ENCODE measurements at places on chromosomes 3 and 15. TPM values are rescaled to one million over a fixed set of nuclear protein-coding genes. Genes with fewer than 3 reads are reported as not detected.

C2CD4A gene
- total RNA-seq, result 0.28 TPM

GRCh38 chr3:121063628-121064027 is 155.6 kb downstream of the STXBP5L start:
- DNase-seq, result no peak

DNA sequence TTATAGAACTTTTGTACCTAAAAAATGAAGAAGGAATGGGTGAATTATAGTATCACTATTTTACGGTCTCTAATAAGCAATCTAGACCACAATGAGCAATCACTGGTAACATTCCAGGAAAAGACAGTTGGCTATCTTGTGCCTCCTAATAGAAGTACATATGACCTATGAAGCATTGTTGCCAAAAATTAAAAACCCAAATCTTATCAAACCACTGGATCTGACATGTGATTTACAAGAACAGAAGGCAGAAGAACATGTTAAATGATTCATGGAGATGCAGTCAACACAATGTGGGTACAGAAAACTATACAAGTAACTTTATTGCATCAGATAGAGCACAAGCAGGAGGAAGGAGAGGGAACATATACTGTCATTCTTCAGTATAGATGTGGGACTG is 14.5 kb upstream of the HYKK start:
- no peak for DNase-seq

GOLGA6L10 gene
- total RNA-seq, result 3.6 TPM

CDC25A gene
- 6.9 TPM for total RNA-seq

RTP2 gene
- total RNA-seq, result not detected

DNA sequence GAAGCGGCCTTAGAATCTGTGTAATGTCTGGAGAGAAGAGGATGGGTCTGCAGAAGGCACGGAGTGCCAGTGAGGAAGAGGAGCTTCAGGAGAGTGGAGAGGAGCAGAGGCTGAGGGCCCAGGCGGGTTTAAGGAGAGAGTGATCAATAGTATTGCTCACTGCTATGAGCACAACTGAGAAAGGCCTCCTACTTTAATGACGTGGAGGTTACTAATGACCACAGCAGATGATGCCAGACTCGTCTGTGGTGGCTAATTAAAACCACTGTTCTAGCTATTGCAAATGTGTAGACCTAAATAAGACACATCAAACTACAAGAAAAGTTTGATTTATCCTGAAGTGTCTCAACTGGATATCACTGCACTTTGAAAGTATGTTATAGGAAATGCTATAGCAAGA is 33.2 kb downstream of the MTMR10 start:
- DNase-seq, result no peak

- no peak for DNase-seq
Measured at GRCh38 chr15:83846847-83847246, 192.9 kb downstream of the ADAMTSL3 start.

ALPK3 gene
- total RNA-seq, result 15.3 TPM

LRTM1 gene
- not detected for total RNA-seq

DNA sequence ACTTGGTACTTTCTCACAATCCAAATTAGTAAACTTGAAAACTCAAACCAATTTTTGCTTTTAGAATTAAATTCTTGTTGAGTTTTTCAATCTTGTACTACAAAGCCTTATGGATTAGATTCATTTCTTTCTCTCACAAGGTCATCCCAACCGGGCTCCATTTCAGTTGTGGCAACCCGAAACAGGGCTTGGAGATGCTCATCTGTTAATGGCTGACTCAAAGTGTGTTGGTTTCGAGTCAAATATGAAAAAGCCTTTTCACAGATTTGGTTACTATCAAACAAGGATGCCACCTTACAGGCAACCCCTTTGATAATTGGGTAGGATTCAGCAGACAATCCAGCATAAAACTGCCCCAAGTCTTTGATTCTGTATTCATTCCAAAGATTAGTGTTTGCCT is 1.8 kb downstream of the EPM2AIP1 start:
- no peak for DNase-seq

DNA sequence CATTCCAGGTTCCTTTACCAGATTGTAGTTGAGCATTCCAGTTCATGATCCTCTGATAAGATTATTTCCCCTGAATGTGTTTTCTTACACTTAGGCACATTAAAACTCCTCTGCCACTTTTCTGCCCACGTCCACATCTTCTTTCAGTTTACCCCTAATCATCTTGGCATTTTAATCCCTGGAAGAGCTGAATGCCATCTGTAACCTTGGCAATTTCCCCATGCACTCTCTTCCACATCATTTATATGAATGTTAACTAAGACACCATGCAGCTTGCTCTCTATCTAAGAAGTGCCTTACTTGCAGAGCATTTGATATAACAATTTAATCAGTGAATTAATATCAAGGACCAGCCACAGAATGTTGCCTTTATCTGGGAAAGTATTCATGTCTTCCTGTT is 25.8 kb downstream of the TIMP4 start:
- no peak for DNase-seq

DNA sequence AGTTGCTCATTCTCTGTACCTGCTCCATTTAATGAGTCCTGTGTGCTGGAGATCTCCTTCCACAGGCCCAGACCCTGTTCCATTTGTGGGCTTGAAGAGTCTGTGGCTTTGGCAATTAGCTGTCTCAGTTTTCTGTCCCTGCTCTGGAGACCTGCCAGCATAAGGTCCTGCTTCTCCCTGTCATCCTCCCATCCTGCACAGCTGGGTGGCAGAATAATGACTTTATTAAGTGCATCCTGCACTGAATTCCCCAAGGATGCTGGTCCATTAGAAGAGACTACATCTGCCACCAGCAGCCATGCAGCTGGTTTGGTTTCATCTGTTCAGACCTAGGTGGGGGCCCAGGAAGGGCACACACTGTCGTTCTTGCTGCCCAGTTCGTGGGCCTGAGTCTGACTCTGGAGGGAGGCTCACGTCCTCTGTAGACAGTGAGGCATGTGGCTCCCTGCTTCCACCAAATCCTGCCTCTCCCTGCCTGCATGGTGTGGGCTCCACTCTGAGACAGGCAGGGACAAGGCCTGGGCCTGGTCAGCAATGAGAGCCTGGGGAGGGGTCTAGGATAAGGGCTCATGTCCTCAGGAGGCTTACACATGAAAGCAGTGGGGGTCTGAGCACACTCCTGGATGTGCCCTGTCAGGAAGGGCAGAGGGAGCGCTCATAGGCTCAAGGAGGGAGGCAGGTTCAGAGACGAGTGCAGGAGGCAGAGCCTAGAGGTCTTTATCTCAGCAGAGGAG is 78.4 kb upstream of the PRR23E start:
- DNase-seq, result no peak

CGNL1 gene
- total RNA-seq, result 3.3 TPM

DNA sequence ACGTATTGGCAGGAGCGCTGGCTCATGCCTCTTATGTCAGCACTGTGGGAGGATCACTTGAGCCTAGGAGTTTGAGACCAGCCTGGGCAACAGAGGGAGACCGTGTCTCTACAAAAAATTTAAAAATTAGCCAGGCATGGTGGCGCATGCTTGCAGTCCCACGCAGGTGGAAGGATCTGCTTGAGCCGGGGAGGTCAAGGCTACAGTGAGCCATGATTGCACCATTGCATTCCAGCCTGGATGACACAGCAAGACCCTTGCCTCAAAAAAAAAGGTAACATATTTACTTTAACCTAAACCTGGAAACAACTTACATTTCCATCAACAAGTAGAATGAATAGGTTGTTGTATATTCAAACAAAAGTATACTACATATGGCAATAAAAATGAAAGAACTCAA is 78.1 kb downstream of the HERC2 start:
- no peak for DNase-seq

DNA sequence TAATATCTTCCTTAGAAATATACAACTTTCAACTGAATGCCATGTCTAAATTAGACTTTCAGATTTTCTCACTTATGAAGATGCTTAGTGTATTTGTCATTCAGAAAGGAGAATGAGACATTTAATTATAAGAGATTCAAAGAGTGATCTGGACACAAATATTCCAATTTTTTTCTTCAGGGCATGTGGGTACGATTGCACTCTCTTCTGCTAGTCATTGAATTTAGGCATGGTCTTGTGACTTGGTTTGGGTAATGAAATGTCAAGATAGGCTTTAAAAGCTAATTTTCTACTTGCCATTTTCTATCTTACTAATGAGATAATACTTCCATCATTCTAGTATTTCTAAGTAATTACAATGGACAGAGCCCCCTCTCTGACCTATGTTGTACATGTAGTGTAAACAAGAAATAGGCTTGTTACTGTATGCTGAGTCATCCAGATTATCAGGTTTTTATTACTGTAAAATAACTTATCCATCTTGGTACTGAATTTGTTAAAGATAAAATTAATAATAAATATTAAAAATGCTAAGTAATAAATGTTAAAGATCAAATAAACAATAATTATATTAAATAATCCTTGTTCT is 770.8 kb upstream of the BCHE start:
- DNase-seq, result no peak

SOX14 gene
- not detected for total RNA-seq

DNA sequence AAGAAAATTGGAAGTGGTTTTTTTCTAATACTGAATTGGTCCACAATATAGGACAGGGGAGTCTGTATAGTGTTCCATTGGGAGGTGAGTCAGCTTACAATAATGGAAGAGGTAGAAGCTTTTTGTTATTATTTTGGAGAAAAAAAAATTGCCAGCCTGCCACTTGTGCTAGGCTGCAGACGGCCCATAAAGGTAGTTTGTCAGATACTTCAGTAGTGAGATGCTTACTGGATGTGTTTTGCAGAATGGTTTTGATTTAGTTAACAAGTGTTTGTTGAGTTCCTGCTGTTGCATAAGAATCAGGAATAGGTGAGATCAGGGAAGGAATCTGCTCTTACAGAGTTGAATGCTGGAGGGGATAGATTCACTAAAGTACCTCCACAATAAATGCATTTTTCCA is 1.0 kb downstream of the DTWD1 start:
- DNase-seq, result no peak

STRC gene
- 1.1 TPM for total RNA-seq

GRCh38 chr3:111688190-111688800 is 93.1 kb upstream of the ZBED2 start:
- DNase-seq, result no peak

ZBED2 gene
- not detected for total RNA-seq

CSPG5 gene
- 0.58 TPM for total RNA-seq

NCKIPSD gene
- total RNA-seq, result 21.7 TPM

GRCh38 chr3:15556512-15556911 is 35.0 kb upstream of the COLQ start:
- DNase-seq, result no peak

HIGD2B gene
- total RNA-seq, result not detected

DNA sequence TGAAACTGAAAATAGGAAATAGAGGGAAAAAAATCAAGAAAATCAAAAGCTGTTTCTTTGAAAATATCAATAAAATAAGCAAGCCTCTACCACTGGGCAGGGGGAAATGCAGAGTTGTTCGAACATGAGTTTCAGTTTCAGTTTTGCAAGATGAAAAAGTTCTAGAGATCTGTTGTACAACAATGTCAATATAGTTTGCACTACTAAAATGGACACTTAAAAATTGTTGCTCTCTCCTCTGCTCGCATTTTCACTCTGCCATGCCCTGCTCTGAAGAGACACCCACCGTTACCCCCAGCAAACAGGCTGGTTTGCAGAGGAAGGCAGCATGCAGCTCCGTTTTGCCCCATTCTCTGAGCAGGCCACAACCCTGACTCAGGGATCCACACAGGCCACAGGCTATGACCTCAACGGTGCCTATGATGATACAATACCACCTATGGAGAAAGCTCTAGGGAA is 64.5 kb downstream of the ZNF148 start:
- DNase-seq, result peak; percentile 35

DNA sequence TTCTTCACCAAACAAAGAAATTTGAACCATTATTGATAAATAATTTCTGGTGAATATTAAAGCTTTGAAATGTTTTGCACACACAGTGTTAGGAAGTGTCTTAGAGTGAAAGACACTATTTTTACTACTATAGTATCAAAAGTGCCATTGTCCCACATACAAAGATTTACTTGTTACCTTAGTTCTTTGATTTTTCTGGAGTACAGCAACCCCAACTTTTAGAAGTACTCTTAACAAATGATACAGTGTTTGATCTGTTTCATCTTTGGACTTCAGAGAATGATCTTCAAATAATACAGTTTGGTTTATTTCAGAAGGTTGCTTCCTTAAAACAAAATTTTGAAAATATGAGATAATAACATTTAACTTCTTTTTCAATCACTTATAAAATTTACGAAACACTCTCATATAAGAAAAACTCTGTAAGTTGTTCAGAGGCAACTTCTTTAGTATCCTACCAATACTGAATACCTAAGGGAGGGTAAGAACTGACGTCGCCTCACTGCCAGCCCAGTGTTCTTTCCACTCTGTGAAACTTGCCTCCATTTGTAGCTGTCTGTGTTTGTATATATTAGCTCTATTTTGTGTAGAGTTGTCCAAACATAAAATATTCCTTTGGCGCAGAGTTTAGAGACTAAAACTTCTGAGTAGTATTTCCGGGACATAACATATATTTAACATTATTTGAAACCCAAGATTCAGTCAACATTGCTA is 464.2 kb downstream of the LPP start:
- DNase-seq, result no peak

- DNase-seq, result no peak
Measured at GRCh38 chr3:100254168-100254777, 6.5 kb upstream of the TBC1D23 start.

DNA sequence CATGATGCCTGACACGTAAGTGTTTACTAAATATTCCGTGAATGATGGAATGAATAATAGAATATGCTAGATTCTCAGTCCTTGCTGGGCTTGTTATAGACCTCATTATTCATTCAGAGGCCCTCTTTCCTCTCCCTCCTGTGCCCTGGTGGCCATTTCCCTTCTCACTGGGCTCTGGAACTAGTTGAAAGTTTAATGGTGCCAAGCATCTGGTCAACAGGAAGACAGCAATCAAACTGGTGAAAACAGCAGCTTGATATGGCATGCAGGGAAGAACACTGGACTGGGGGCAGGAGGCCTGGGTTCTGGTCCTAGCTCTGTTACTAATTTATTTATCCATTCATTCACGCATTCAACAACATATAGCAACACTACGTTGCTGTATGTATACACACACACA is 3.7 kb upstream of the APOD start:
- no peak for DNase-seq

MED12L gene
- total RNA-seq, result 0.39 TPM

SEMA5B gene
- total RNA-seq, result 0.35 TPM

- DNase-seq, result no peak
Measured at GRCh38 chr3:126245811-126246727, 65.7 kb upstream of the ALDH1L1 start.

DNA sequence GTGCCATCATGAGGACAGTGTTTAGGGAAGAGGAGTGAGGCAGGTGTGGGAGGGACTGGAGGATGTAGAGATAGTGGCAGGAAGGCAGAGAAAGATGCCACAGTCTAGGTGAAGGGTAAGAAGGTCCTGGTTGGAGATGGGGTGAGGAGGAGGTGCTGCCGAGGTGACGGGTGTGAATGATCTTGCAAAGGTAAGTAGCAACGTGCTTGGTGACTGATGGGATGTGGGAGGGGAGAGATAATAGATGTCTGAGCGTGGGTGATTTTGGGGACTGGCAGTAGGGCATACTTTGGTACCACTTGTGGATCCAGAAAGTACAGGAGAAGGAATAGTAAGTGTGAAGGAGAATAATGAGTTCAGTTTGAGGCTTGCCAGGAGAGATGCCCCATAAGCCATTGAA is 27.2 kb downstream of the EPHB3 start:
- DNase-seq, result no peak

CMTM7 gene
- 4.8 TPM for total RNA-seq

Measured in mucosa of descending colon (tissue), 3 donors.